ENCODE measurements at places on chromosomes 1 and 21.

DNA sequence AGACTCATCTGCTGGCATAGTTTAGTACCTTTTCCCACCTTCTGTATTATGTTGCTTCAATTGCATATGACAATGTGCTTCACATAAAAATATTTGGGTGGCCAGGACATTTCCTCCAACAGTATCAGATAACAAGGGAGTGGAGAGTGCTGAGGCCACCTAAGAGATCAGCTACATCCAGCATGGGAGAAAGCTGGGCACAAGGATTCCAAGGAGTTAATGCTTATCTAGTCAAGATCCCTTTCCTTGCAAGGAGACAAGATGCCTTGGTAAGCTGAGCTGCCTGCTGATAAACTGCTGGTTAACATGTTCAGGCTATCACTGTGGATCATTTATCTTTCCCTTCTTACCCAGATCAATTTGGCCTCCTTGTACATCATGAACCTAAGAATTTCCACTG is 5.4 kb downstream of the TACSTD2 start:
- no peaks in the 10 kb centered on the region for H3K27me3 ChIP-seq
- H3K4me1 ChIP-seq = peaks cover 7% of the 10 kb centered on the region
- no peak overlapping the region for H3K4me3 ChIP-seq
- H3K36me3 ChIP-seq = no peaks in the 10 kb centered on the region

DNA sequence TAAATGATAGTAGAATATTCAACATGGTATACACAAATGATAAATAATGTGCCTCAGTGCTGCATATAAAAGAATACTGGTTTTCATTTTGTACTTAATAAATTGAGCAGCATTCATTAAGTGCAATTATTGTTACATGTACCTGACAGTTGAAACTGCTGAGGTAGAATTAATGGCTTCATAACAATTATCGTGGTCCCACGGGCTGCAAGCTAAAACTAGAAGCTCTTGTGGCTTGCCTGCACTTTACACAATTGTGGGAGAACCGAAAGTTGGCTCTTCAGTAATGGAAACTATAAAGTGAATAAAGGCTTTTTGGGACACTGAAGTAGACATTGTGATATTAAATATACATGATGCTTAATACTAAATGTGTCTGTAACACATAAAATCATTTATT is 23.2 kb downstream of the INSL5 start:
- H3K27ac ChIP-seq = no peak overlapping the region
- H3K36me3 ChIP-seq = no peaks in the 10 kb centered on the region
- DNase-seq = no peak
- H3K4me3 ChIP-seq = no peak overlapping the region
- H3K27me3 ChIP-seq = no peaks in the 10 kb centered on the region

DNA sequence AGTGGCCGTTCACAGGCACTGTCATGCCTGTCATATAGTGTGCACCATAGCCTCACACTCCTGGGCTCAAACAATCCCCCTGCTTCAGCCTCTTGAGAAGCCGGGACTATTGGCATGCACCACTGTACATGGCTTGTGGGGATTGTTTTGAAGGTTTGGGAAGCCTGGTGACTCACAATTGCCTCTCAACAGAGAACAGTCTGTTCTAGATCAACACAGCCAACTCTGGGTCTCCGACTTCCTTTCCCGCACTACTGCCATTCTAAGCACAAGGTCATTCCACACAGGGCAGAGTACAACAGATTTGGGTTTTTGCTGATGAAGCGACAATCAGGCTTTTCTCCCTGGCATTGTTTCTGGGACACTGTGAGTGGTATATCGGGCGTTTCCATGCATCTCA is 15.5 kb upstream of the AHCTF1 start:
- no peak for DNase-seq
- no peaks in the 10 kb centered on the region for H3K27me3 ChIP-seq
- H3K27ac ChIP-seq = no peak overlapping the region
- peaks cover 55% of the 10 kb centered on the region for H3K36me3 ChIP-seq
- no peak overlapping the region for H3K4me3 ChIP-seq

DNA sequence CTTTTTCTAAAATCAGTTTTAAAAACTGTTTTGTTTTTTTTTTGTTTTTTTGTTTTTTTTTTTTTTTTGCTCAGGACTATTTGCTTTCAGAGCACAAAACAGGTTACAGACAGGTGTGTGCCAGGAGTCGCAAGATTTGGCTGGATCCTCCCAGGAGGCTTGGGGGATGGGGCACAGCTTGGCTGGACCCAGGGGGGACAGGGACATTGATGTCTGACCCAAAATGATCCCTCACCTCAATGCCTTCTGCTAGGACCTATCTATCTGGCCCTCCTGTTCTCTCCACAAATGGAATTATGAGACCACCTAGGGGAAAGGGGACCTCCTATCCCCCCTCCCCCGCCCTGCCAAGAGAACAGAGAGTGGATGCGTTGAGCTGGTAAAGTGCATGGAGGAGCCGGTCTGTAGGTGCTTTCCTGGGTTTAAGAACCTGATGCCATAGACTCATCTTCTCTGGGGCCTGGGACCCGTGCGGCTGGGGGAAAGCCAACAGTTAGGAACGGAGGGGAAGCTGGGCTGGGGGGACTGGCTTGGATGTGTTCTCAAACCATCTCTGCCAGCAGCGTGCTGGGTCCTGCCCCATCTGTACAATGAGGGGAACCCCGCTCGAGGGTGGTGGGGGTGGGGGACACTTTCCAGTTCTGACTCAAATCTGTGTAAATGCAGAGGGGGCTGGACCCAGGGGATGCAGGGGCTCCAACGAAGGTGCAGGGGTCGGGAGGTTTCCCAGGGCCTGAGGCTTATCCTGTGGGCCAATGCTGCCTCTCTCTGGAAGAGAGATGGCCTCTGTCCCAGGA is 28.9 kb downstream of the RUNX3 start:
- H3K27ac ChIP-seq = no peak overlapping the region
- DNase-seq = no peak
- H3K4me3 ChIP-seq = no peak overlapping the region
- no peaks in the 10 kb centered on the region for H3K27me3 ChIP-seq
- H3K36me3 ChIP-seq = no peaks in the 10 kb centered on the region
- H3K4me1 ChIP-seq = peaks cover 3% of the 10 kb centered on the region

GRCh38 chr1:20136249-20136648 is 2.9 kb upstream of the PLA2G2F start:
- no peak overlapping the region for H3K27ac ChIP-seq
- no peaks in the 10 kb centered on the region for H3K27me3 ChIP-seq
- no peak for DNase-seq
- H3K4me1 ChIP-seq = no peaks in the 10 kb centered on the region
- H3K36me3 ChIP-seq = no peaks in the 10 kb centered on the region

GRCh38 chr1:20443703-20444586 is 42.1 kb downstream of the CAMK2N1 start:
- peak overlapping the region; percentile 82 for H3K27ac ChIP-seq
- H3K36me3 ChIP-seq = no peaks in the 10 kb centered on the region
- H3K4me3 ChIP-seq = peak overlapping the region; percentile 5
- peaks cover 25% of the 10 kb centered on the region for H3K4me1 ChIP-seq
- no peaks in the 10 kb centered on the region for H3K27me3 ChIP-seq

- H3K27ac ChIP-seq = no peak overlapping the region
- H3K4me1 ChIP-seq = peaks cover 4% of the 10 kb centered on the region
- no peak overlapping the region for H3K4me3 ChIP-seq
- H3K36me3 ChIP-seq = no peaks in the 10 kb centered on the region
- DNase-seq = no peak
Observed at GRCh38 chr1:41868241-41868998, 50.3 kb downstream of the HIVEP3 start.

DNA sequence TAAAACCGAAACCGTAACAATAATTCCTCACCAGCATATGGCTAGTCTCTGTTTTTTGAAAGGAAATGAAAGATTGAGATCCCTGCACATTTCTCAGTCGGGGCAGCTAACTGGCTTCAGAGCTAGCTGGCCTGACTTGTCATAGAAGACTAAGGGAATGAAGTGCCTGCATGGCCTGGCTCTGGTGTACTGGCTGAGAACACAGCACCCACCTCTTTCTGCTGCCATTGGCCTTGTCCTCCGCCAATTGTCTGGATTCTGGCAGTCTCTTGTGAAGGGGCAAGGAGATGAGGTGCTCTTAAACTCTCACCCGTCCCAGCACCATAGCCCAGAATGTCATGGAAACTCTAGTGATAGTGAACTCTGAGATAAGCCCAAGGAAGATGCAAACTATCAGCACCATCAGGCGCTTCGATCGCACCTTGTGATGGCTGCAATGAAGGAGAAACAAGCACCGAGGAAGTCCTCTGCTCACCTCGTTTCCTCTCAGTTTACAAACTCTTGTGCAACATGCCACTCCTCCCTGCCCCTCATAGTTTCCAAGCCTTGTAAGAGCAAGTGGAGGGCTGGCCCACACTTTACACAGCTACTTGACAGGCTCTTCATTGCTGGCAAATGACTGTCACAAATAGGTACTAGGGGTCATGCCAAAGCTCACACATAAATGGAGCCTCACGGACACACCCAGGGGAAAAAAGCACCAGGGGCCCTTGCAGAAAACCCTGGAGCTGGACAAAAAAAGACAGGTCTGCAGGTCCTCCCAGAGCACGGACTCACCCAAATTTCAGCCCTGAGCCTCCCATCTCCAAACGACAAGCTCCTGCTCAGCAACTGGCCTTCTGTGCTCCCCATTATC is 16.4 kb downstream of the INPP5B start:
- H3K27ac ChIP-seq = no peak overlapping the region
- H3K4me1 ChIP-seq = peaks cover 4% of the 10 kb centered on the region
- H3K27me3 ChIP-seq = no peaks in the 10 kb centered on the region
- DNase-seq = no peak
- peak overlapping the region; percentile 91 for H3K4me3 ChIP-seq
- H3K36me3 ChIP-seq = no peaks in the 10 kb centered on the region

GRCh38 chr1:101190441-101190840 is 46.4 kb upstream of the S1PR1 start:
- no peak overlapping the region for H3K4me3 ChIP-seq
- H3K36me3 ChIP-seq = no peaks in the 10 kb centered on the region
- no peaks in the 10 kb centered on the region for H3K27me3 ChIP-seq
- no peak overlapping the region for H3K27ac ChIP-seq

DNA sequence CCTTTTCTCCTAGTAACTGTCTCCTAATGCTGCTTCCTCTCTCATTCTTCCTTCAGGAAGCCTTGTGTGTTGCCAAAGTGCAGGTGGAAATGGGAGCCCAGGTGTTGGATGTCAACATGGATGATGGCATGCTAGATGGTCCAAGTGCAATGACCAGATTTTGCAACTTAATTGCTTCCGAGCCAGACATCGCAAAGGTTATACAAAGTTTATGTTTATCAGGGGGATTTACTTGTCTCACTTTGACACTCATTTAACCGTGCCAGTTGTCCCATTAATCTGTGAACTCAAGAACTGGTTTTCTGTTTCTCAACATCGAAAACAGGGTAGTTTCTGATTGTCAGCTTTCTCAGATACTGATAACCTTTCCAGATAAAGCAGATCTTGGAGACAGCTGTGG is 40.4 kb downstream of the MTR start:
- no peak overlapping the region for H3K27ac ChIP-seq
- H3K27me3 ChIP-seq = no peaks in the 10 kb centered on the region
- H3K4me1 ChIP-seq = no peaks in the 10 kb centered on the region
- peaks cover 98% of the 10 kb centered on the region for H3K36me3 ChIP-seq

- DNase-seq = no peak
- no peak overlapping the region for H3K27ac ChIP-seq
- peaks cover 43% of the 10 kb centered on the region for H3K36me3 ChIP-seq
- peaks cover 6% of the 10 kb centered on the region for H3K4me1 ChIP-seq
Observed at GRCh38 chr1:6198646-6199297, 623 bp downstream of the RPL22 start.

- no peak for DNase-seq
- no peaks in the 10 kb centered on the region for H3K36me3 ChIP-seq
- H3K27me3 ChIP-seq = no peaks in the 10 kb centered on the region
- H3K4me3 ChIP-seq = no peak overlapping the region
Observed at GRCh38 chr1:64019818-64020217, 183.6 kb upstream of the UBE2U start.

DNA sequence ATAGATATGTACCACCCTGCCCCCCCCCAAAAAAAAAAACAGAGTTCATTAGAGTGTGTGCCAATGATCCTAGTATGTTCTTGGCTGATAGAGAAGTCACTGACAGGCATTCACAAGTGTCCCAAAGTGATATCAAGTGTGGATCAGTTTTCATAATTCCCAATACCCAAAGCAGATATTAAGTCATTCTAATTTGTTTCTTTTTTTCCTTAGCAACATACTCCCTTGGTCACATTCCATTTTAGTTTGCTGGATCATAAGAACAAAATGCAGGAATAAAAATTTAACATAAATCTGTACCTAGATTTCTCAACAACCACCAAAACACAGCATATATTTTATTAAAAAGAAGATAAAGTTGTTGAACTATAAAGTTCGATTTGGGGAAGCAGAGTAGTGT is 129.8 kb upstream of the PALMD start:
- no peak overlapping the region for H3K27ac ChIP-seq
- no peaks in the 10 kb centered on the region for H3K36me3 ChIP-seq
- H3K4me1 ChIP-seq = no peaks in the 10 kb centered on the region
- H3K4me3 ChIP-seq = no peak overlapping the region
- H3K27me3 ChIP-seq = no peaks in the 10 kb centered on the region
- no peak for DNase-seq

GRCh38 chr1:180210008-180210620 is 19.9 kb upstream of the LHX4 start:
- peaks cover 2% of the 10 kb centered on the region for H3K4me1 ChIP-seq
- H3K36me3 ChIP-seq = no peaks in the 10 kb centered on the region
- no peak for DNase-seq
- H3K4me3 ChIP-seq = no peak overlapping the region
- no peak overlapping the region for H3K27ac ChIP-seq

DNA sequence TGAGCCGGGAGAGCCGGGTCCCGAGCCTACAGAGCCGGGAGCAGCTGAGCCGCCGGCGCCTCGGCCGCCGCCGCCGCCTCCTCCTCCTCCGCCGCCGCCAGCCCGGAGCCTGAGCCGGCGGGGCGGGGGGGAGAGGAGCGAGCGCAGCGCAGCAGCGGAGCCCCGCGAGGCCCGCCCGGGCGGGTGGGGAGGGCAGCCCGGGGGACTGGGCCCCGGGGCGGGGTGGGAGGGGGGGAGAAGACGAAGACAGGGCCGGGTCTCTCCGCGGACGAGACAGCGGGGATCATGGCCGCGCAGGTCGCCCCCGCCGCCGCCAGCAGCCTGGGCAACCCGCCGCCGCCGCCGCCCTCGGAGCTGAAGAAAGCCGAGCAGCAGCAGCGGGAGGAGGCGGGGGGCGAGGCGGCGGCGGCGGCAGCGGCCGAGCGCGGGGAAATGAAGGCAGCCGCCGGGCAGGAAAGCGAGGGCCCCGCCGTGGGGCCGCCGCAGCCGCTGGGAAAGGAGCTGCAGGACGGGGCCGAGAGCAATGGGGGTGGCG is 371 bp downstream of the ARID1A start:
- peaks cover under 1% of the 10 kb centered on the region for H3K36me3 ChIP-seq
- peaks cover 37% of the 10 kb centered on the region for H3K4me1 ChIP-seq
- peak overlapping the region; percentile 99 for H3K27ac ChIP-seq
- no peak for DNase-seq
- H3K27me3 ChIP-seq = no peaks in the 10 kb centered on the region
- peak overlapping the region; percentile 60 for H3K4me3 ChIP-seq

DNA sequence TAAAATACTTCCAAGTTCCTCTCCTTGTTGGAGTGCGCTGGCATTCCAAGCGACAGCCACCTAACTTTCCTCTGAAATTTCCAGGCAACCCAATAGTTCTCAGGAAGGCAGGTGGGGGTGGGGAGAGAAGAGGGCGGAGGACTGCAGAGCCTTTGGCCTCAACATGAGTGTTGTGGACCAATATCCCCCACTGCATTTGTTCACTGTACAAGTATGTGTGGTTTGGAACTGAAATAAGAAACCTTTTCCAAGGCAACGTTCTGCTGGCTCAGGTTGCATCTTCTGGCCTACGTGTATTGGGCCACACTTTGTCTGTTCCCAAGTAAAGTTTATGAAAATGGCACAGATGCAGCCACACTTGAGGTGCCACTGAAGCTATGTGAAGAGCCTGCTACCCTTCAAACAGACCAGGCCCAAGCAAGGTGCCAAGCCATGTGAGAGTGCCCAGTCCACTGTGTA is 153.4 kb downstream of the DHRS3 start:
- DNase-seq = no peak
- H3K4me1 ChIP-seq = peaks cover 20% of the 10 kb centered on the region
- no peak overlapping the region for H3K27ac ChIP-seq
- H3K36me3 ChIP-seq = peaks cover 8% of the 10 kb centered on the region
- H3K27me3 ChIP-seq = no peaks in the 10 kb centered on the region

Measured in neuronal stem cell (in vitro differentiated cells).